AG09319 (cell line): ENCODE measurements at places on chromosomes 1 and 21.

DNA sequence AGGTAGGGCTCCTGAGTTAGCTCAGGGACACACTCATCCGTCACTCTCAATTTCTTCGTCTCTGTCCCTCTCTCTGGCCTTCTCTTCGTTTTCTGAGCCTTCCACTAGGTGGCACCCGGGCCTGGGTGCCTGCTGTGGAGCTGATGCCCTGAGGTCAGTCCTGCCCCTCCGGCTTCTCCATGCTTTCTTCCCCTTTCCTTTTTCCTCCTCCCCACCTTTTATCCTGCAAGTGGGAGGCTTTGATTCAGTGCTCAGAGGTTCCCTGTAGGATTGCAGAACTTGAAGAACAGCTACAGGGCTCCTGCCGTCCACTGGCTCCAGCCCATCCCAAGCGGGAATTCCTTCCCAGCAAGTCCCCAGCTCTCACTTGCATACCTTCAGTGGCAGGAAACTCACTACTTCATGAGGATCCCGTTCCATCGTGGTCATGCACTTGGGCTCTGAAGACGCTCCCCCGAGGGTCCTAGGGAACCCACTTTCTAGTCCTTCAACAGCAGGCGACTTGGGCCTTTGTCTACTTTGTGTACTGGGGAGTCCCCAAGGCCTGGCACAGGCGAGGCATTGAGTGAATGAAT is 45.6 kb downstream of the SRRM1 start:
- no peak for DNase-seq

DNA sequence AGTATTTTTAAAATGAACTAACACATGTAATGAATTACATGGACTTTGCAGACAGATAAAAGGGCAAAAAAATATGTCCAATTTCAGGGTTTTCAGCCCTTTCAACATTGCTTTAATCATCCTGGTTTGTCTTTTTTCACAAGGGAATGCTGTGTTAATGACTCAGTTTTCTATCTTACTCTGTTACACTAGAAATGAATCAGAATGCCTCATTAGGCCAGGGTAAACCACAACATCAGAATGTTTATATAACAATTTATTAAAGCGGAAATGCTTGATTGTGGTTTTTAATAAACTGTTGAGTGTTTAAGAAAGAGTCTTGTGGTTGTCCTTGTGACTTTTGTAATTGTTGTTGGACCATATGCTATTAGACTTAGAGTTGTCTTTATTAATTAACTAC is 13.5 kb downstream of the GORAB start:
- peak; percentile 83 for DNase-seq

- DNase-seq = no peak
Observed at GRCh38 chr1:101086783-101087182, 61.2 kb upstream of the DPH5 start.

GRCh38 chr21:35350965-35351364 is 301.9 kb upstream of the RUNX1 start:
- no peak for DNase-seq

GRCh38 chr21:16280686-16281091 is 550.9 kb downstream of the USP25 start:
- DNase-seq = no peak

DNA sequence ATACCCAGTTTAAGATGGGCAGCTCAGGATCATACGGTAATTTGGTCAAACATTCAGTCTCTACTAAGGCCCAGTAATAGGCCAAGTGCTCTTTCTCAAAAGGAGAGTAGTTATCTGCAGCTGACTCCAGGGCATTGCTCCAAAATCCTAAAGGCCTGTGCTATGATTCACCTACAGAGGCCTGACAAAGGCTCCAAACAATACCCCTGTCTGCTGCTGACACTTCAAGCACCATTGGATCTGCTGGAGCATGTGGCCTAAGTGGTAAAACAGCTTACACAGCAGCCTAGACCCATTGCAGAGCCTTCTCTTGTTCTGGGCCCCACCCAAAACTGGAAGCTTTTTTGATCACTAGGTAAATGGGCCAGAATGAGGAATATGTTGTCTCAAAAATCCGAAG is 22.8 kb downstream of the SLAMF7 start:
- DNase-seq = no peak

- DNase-seq = no peak
Observed at GRCh38 chr1:26363549-26364448, 8.8 kb downstream of the ZNF683 start.

DNA sequence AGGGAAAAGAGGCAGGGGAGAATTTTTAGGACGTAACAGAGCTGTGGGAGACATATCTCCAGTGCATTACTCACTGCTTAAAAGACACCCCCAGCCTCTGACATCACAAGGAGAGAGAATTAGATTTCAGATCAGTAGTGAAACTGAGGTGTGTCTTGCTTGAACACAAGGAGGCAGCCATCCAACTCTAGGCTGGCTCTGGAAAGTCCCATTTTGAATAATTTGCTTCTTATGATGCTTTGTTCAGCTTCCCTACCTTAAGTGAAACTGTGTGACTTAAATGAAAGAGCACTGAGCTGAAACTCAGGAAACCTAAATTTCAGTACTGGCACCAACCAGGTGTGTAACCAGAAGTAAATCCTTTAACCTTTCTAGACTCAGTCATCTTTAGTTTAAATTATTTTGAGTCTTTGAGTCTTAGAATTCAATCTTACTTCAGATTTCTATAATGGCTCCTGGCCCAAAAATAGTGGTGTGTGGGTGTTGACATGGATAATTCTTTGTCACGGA is 251.6 kb upstream of the SGIP1 start:
- no peak for DNase-seq

- DNase-seq = peak; percentile 85
Observed at GRCh38 chr1:208025031-208025430, 114.1 kb upstream of the CD34 start.

DNA sequence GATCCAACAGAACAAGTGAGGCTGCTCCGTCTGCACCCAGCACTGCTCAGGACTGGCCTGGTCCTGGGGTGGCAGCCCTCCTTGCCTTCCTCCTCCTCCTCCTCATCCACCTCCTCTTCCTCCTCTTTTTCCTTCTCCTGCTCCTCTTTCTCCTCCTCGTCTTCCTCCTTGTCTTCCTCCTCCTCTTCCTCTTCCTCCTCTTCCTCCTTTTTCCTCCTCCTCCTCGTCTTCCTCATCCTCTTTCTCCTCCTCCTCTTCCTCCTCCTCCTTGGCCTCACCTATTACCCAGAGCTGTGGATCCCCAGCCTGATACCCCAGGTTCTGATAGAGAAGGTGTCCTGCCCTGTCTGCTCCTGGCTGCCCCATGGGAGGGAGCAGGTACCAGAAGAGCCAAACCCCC is 16.6 kb upstream of the MFN2 start:
- no peak for DNase-seq

DNA sequence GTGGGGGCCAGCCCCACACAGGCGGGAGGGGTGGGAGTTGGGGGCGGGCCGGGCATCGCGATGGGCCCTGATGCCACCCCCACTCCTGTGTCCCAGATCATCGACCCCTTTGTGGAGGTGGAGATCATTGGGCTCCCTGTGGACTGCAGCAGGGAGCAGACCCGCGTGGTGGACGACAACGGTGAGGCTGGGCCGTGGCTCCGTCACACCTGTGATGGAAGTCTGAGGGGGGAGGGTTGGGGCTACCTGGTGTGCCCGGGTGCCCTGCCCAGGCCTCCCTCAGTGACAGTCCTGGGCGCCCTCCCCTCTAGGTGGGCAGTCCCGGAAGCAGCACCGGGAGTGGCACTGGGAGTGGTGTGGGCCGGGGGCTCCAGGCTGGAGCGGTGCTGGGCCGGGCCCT is 22.6 kb downstream of the PLCH2 start:
- no peak for DNase-seq

DNA sequence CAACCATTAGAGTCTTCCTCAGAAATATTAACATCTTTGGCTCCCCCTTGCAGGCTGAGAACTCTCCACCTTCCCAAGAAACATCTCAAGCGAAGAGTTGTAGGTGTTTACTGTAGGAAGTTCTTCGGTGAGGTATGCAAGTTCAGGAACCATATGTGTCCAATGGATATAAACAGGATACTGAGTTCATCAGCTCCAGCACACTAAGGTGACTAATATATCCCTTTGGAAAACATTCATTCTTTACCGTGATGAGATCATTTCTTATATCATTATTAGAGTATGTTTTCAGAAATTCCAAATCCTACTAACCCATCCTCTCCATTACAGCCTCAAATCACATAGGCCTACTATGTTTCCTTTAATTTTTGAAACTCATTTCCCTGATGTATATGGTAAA is 37.3 kb upstream of the PRMT6 start:
- DNase-seq = no peak

GRCh38 chr1:8711151-8711550 is 106.3 kb downstream of the RERE start:
- no peak for DNase-seq

- DNase-seq = no peak
Observed at GRCh38 chr1:67342076-67342890, 34.6 kb downstream of the IL12RB2 start.

DNA sequence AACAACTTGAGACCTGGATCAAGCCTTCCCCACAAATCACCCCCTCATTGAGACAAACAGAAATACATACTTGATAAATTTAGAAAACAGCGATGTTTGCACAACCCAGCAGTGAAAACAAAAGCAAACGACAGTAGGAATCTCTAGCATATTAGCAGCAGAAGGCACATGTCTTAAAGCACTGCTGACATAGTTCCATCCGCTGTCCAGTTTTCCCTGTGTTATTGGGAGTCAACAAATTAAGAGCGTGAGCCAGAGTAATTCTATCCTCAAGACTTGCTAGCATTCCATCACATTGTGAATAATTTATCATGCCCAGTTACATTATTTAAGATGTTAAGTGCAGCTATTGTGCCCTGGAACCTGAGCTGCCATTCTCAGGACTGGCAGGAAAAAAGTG is 55.3 kb downstream of the IGSF5 start:
- no peak for DNase-seq

- no peak for DNase-seq
Observed at GRCh38 chr21:26826801-26827200, 18.4 kb downstream of the ADAMTS1 start.

DNA sequence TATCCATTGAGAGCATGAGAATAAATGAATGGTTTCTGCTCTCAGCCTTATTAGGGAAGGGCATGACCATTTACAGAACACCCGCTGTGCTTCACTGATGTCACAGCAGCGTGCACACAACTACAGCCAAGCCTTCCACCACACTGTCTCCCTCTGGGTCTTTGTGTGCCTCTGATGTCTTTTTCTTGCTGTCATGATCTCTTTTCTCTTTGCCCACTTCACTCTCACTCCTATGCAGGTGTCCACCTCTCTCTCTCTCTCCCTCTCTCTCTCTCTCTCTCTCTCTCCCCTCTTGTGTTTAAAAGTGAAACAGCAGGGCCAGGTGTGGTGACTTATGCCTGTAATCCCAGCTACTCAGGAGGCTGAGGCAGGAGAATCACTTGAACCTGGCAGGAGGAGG is 232.5 kb upstream of the JUN start:
- no peak for DNase-seq

GRCh38 chr1:193426061-193426460 is 239.6 kb upstream of the B3GALT2 start:
- no peak for DNase-seq

- DNase-seq = no peak
Observed at GRCh38 chr1:109993885-109994284, 9.3 kb downstream of the AHCYL1 start.

GRCh38 chr1:150302338-150302737 is 8.7 kb downstream of the MRPS21 start:
- DNase-seq = no peak

GRCh38 chr1:173347282-173347818 is 129.8 kb upstream of the PRDX6 start:
- DNase-seq = no peak

DNA sequence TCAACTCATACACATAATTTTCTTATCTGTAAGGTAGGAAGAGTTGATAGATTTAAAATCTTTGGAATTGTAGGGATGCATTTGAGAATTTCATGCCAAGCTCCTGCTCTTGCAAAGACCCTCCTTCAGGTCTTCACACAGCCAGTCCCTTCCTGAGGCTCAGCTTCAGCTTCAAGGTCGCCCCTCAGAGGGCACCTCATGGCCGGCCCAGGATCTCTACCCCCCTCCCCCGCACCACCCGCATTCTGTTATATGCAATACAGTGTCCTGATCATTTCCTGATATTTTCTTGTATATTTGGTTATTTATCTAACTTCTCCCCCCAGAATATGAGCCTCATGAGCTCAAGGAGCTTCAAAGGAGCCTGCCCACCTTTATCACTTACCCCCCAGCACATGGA is 47.0 kb upstream of the BACE2 start:
- no peak for DNase-seq

DNA sequence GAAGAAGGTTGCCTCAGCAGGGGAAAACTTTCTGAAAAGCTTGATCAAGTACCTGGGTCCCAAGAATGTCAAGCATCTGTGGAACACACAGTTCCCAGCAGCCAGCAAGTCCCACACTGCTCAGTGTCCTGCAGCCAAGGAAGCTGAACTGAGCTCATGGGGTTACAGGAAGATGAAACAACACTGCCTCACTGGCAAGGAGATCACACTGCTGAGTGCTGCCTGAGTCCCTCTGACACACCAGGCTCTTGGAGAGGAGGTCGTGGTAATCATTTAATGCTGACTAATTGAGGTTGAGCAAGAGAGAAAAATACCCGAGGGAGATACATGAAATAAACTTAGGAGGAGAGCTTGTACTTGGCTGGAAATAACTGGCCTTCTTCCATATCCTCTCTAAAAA is 75.2 kb downstream of the MPZL1 start:
- peak; percentile 95 for DNase-seq

DNA sequence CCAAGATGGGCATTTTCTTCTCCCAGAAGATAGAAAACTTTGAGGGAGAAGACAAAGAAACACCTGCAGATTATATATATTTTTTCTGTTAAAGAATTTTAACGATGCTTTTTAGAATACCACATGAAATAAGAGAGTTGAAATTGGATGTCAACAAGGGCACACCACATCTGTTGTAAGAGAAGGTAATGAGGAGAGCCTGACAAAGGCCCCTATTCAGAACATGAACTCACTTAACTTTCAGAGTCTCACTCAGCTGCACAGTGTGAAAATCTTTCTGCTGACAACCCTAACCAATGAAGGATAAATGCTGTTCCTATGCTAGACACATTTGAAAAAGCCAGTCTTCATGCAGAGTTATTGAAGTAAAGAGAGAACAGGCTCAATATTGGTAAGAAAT is 7.3 kb downstream of the KRTAP22-2 start:
- no peak for DNase-seq

- DNase-seq = peak; percentile 97
Observed at GRCh38 chr1:246566128-246566812, at the start of the genes CNST and TFB2M. CNST (plus strand) TSS chr1:246566456; CDS start chr1:246591563, 25,107 bp downstream. TFB2M (minus strand) TSS chr1:246566261; CDS start chr1:246566138, 123 bp downstream.

GRCh38 chr1:38541223-38541622 is 318.3 kb downstream of the RRAGC start:
- no peak for DNase-seq

GRCh38 chr21:45404730-45405270 is at the start of gene COL18A1:
COL18A1 (plus strand) TSS chr21:45405165; CDS start chr21:45405231, 66 bp downstream.
- DNase-seq = no peak

DNA sequence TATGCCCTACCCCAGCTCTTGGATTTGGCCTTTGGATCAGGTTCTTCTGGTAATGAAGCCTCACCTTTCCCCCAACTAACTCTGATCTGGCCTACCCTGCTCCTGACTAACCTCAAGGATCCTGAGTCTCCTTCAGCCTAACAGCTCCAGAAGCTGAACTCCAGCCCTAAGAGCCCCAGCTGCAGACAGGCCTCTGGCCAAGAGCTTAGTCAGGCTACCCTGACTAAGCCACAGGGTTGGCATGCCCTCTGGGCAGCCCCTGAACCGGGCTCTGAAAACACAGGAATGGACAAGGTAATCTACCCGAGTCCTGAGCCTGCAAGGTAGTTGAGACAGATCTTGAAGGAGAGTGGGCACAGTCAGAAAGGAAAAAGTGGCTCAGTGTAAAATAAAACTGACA is 29.4 kb downstream of the COA7 start:
- DNase-seq = no peak
